ENCODE measurements at places on chromosomes 1 and 21. TPM values are rescaled to one million over a fixed set of nuclear protein-coding genes. Genes with fewer than 3 reads are reported as not detected.

GRCh38 chr1:52306227-52307006 lies 59.6 kb downstream of the CC2D1B start:
- no peak overlapping the region for H3K4me3 ChIP-seq
- no peak overlapping the region for H3K27ac ChIP-seq
- no peaks in the 10 kb centered on the region for H3K4me1 ChIP-seq

The TOE1 gene
- polyA plus RNA-seq = 9.0 TPM

The LCE1D gene
- polyA plus RNA-seq = not detected

The KNCN gene
- polyA plus RNA-seq = not detected

The RPE65 gene
- not detected for polyA plus RNA-seq

DNA sequence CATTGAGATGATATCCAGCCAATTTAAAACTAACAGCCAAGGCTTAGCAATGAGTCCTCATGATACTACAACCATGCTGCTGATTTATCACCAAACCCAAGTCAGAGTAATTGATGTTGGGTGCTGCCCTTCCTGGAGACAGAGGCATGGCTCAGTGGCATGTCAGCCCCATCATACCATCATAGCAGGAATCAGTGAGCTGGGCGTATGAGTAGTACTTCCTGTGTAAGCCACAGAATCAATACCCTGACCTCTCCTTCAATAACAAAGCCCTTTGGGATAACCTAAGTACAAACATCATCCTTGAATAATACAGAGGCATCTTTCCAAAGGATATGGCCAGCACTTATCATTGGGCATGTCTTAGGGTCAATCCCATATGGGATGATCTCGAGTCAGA lies 3.0 kb upstream of the LCE1E start:
- H3K27me3 ChIP-seq = no peaks in the 10 kb centered on the region
- H3K4me1 ChIP-seq = peaks cover 2% of the 10 kb centered on the region
- H3K4me3 ChIP-seq = no peak overlapping the region
- H3K27ac ChIP-seq = no peak overlapping the region
- no peaks in the 10 kb centered on the region for H3K36me3 ChIP-seq

DNA sequence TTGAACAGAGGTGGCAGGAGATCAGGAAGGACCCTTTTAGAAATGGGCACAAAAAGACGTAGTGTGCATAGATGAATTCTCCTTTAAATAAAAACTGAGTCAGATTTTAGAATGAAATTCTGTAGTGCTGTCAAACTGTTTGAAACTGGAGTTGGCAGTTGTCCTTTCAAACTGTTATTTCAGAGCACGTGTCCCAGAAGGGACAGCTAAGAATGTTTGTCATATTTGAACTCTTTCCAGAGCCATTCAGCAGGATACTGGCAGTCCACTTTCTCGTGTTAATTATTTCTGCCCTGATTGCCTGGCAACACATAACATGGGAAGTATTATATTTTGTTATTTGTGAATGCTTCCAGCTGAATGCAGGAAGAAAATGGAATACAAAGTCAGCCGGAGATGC lies 212.3 kb upstream of the DPYD start:
- H3K36me3 ChIP-seq = no peaks in the 10 kb centered on the region
- H3K27me3 ChIP-seq = no peaks in the 10 kb centered on the region

GRCh38 chr21:45096217-45096616 lies 21.8 kb downstream of the ADARB1 start:
- no peak overlapping the region for H3K27ac ChIP-seq
- no peaks in the 10 kb centered on the region for H3K4me1 ChIP-seq
- no peaks in the 10 kb centered on the region for H3K36me3 ChIP-seq
- H3K27me3 ChIP-seq = no peaks in the 10 kb centered on the region

The CYP4Z1 gene
- not detected for polyA plus RNA-seq

The KRTAP12-2 gene
- not detected for polyA plus RNA-seq

DNA sequence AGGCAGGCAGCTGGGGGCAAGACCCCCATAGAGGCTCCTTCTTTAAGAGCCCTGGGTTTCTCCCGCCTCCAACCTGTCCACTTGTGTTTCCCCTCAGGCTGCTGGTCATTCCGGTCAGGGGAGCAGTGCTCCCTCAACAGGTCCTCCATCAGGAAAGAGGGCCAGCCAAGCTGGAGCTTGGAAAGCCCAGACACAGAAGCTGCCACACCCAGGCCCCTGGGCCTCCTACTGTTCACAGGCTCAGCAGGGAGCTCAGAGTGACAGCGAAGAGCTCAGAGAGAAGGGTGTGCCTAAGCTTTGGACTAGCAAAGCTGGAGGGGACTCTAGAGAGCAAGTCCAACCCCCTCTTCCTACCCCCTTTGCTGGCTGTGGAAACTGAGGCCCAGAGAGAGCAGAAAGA lies 10.3 kb upstream of the CDCP2 start:
- H3K27ac ChIP-seq = no peak overlapping the region
- H3K36me3 ChIP-seq = no peaks in the 10 kb centered on the region
- H3K27me3 ChIP-seq = no peaks in the 10 kb centered on the region
- no peak for DNase-seq
- no peak overlapping the region for H3K4me3 ChIP-seq

The PI4KB gene
- polyA plus RNA-seq = 75.4 TPM

- no peak overlapping the region for H3K27ac ChIP-seq
- peaks cover 8% of the 10 kb centered on the region for H3K36me3 ChIP-seq
- DNase-seq = peak; percentile 27
- peaks cover 3% of the 10 kb centered on the region for H3K4me1 ChIP-seq
- peak overlapping the region; percentile 93 for H3K4me3 ChIP-seq
- H3K27me3 ChIP-seq = no peaks in the 10 kb centered on the region
Observed at GRCh38 chr1:241637604-241638003, 2.6 kb downstream of the CHML start.

- no peaks in the 10 kb centered on the region for H3K36me3 ChIP-seq
- no peaks in the 10 kb centered on the region for H3K4me1 ChIP-seq
- H3K27me3 ChIP-seq = no peaks in the 10 kb centered on the region
- no peak overlapping the region for H3K27ac ChIP-seq
Observed at GRCh38 chr1:49240709-49241221, 464.1 kb upstream of the BEND5 start.

The DNAJC28 gene
- polyA plus RNA-seq = 2.1 TPM

GRCh38 chr1:110370827-110371226 lies 20.0 kb downstream of the SLC16A4 start:
- H3K4me1 ChIP-seq = no peaks in the 10 kb centered on the region
- H3K27ac ChIP-seq = no peak overlapping the region
- peak; percentile 54 for DNase-seq
- H3K36me3 ChIP-seq = peaks cover 4% of the 10 kb centered on the region

DNA sequence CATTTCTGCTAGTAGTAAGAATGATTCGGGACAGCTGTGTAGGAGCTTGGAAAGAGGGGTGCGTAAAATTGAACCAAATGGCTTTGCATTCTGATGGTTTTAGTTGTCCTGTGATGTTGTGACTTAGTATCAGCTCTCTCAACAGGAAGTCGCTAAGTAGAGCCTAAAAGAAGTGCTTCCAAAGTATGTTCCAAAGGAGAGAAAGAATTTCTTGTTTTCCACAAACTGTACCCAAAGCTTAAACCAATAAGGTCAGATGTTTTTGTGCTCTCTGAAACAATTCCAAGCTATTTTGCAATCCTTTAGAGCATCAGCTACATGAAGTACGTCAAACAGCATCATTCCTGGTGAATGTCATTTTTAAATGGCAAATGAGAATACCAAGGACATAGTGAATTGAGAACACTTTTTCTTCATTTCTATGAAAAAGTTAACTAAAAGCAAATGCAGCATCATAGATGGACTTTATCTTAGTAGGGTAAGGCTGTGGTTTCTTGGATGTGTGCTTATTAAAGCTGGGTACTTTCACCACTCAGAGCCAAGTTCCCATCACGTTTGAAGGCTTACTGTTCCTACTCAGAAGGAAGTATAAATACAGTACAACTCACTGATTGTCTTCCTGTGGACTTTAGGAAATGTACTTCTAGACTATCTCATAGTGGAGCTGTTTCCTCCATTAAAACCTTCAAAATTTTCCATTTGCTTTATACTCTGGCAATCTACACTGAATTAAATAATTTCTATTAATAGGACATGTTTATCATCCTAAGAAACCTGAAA lies 148.6 kb downstream of the C1orf21 start:
- H3K27me3 ChIP-seq = no peaks in the 10 kb centered on the region
- peak; percentile 8 for DNase-seq
- H3K36me3 ChIP-seq = no peaks in the 10 kb centered on the region
- peaks cover 5% of the 10 kb centered on the region for H3K4me1 ChIP-seq
- no peak overlapping the region for H3K4me3 ChIP-seq

The CXADR gene
- 0.69 TPM for polyA plus RNA-seq

DNA sequence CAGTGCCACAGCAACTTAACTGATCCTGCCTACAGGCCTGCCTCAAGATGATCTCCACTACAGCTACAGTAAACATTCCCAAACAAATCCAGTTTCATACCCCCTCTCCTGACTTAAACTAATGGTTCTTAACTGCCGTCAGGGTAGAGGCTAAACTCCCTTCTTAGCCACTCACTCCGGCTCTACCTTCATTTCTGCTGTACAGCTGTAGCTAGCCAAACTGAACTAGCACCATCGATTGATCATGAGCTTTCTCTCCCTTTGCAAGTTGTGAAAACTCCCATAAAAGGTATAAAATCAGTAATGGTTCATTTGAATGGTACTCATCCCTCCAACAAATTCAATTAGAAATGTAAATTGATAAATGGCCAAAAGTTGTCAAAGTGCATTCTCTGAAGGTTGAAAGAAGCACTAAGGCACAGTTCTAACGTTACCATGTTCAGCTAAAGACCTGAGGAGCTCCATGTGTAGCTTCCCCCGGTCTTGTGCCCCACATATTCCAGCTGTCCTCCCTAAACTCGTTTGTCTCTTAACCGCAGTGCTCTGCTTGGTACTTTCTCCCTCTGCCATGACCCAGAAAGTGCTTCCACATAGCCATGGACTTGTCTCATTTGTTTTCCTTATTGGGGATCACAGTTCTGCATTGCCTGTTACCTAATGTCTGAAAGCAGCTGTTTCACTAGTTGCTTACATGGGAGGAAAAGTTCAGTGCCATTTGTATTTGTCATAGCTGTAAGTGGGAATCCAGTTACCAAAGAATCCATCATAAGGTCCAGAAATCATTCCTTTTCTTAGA lies 49.8 kb downstream of the DHX9 start:
- H3K4me3 ChIP-seq = no peak overlapping the region
- H3K4me1 ChIP-seq = no peaks in the 10 kb centered on the region

DNA sequence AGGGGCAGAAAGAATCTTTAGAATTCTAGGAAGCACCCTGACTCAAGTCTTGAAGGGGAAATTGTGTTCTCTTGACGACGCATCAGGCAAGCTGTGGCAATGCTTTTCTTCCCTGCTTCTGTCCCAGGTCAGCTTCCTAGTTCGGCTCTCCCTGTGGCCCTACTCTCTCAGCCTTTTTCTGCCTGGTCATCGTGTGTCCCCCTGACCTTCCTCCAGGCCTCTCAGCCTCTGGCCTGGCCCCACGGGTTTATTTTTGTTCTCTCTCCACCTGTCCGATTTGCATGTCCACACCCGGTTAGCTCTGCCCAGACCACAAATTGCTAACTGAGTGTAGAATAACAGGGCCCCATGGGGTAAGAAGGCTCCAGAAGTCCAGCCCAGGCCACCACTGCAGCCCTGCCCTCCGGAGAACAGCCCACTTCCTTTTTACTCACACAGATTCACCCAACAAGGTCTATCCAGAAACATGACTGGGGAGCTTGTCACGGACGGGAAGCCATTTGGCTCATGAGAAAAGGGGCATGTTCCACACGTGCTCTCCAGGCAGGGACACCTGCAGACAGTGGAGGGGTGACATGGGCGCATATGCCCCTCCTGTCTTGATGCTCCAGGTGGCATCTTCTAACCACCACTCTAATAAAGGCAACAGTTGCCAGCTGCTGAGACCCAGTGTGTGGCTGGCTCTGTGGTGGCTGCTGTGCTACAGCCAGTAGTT lies 9.8 kb downstream of the KCNN3 start:
- no peak overlapping the region for H3K4me3 ChIP-seq
- H3K27ac ChIP-seq = no peak overlapping the region
- H3K27me3 ChIP-seq = peaks cover 16% of the 10 kb centered on the region
- DNase-seq = no peak
- H3K36me3 ChIP-seq = no peaks in the 10 kb centered on the region
- no peaks in the 10 kb centered on the region for H3K4me1 ChIP-seq

GRCh38 chr1:43293896-43294760 lies 6.7 kb upstream of the TIE1 start:
- no peaks in the 10 kb centered on the region for H3K36me3 ChIP-seq
- H3K27ac ChIP-seq = no peak overlapping the region
- no peaks in the 10 kb centered on the region for H3K4me1 ChIP-seq
- H3K27me3 ChIP-seq = no peaks in the 10 kb centered on the region

- peak; percentile 9 for DNase-seq
- no peaks in the 10 kb centered on the region for H3K27me3 ChIP-seq
- no peaks in the 10 kb centered on the region for H3K4me1 ChIP-seq
- H3K4me3 ChIP-seq = no peak overlapping the region
- no peak overlapping the region for H3K27ac ChIP-seq
- no peaks in the 10 kb centered on the region for H3K36me3 ChIP-seq
Observed at GRCh38 chr1:60470246-60470645, 396.7 kb upstream of the C1orf87 start.

DNA sequence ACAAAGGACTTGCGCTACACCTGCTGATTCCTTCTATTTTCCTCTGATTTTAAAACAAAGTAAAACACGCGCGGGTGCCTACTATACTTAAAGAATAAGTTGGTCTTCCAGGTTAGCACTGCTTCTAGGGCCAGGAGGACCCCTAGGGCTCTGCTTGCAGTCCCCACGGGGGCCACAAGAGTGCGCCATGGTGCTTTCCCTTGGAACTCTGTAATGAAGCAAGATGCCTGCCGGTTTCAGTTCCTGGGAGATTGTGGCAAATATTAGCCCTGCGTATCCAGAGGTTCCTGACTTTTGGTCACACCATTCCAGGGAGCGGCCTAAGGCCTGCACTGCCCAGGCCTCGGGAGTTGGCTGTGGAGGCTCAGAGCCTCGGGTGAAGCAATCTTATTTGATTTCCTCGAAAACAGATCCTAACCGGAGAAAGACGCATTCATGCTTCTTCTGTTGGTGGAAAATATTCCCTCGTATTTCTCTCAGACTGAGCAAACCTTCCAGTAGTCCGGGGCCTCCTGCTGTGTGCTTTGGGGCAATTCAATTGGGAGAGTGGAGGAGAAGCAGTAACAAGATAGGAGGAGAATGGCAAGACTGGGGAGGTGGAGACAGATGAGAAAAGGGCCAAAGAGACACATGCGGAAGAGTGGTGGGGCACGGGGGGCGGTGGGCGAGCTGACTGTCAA lies 25.3 kb downstream of the ADAM30 start:
- H3K4me1 ChIP-seq = peaks cover 3% of the 10 kb centered on the region
- H3K27me3 ChIP-seq = no peaks in the 10 kb centered on the region
- H3K4me3 ChIP-seq = no peak overlapping the region
- H3K27ac ChIP-seq = no peak overlapping the region

- DNase-seq = no peak
- no peak overlapping the region for H3K27ac ChIP-seq
- H3K36me3 ChIP-seq = no peaks in the 10 kb centered on the region
- peaks cover 15% of the 10 kb centered on the region for H3K4me1 ChIP-seq
Observed at GRCh38 chr1:234926559-234927311, 201.9 kb downstream of the TOMM20 start.

Data from fibroblast of lung (primary cell).